ENCODE measurements at places on chromosomes 12 and 14.

- DNase-seq, result no peak
These were observed 12.7 kb downstream of the INF2 start for GRCh38 chr14:104702106-104702505.

DNA sequence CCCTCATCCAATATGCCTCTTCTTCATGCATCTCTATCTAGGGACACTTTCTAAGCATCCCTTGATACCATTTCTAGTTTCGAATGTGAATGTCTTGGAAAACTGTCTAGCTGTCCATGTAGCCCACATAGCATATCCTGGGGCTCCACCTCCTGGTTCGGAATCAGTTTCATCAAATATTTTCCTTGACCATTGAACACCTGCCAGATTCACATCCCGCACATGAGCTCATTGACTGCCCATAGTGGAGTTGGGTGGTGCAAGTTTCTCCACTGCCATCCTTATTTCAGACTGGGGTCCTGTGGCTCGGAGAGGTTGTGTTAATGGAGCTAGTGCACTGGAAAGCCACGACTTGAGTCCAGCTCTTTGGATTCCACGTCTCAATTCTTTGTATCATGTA, 58.6 kb upstream of the TMEM263 start:
- no peak for DNase-seq

DNA sequence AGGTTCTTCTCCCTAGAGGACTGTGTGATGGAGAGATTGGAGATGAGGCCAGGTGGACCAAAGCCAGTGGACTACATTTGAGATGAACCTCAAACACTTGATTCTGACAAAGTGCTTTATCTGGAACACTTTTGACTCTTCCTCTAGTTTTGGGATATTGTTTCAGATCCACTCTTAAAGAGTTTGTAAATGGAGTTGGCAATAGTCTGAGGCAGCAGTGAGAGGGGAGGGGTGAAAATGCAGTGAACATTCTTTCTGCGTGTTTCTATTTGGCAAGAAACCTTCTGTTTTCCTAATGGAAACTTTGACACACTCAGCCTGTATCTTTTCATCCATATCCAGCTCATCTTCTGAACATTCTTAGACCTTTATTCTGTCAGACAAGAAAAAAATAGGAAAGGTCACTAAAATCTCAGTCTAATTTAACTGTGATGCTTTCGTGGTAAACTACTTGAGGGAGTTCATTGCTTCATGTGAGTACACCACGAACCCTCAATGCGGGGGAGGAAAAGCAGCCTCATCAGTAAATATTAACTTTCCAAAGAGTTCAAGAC, 57.4 kb upstream of the KCNJ8 start:
- DNase-seq, result no peak

DNA sequence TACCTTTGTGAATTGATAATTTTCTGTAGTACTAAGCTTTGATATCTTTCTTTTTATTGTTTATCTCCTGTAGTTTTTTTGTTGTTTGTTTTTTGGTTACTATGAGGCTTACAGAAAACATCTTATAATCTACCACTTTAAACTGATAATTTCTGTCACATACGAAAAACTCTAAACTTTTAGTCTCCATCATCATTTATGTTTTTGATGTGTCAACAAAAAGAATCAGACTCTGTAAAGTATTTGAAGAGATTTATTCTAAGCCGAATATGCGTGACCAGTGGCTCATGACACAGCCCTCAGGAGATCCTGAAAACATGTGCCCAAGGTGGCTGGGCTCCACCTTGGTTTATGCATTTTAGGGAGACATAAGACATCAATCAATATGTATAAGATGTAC, 167.1 kb upstream of the ARHGAP5 start:
- DNase-seq, result no peak

DNA sequence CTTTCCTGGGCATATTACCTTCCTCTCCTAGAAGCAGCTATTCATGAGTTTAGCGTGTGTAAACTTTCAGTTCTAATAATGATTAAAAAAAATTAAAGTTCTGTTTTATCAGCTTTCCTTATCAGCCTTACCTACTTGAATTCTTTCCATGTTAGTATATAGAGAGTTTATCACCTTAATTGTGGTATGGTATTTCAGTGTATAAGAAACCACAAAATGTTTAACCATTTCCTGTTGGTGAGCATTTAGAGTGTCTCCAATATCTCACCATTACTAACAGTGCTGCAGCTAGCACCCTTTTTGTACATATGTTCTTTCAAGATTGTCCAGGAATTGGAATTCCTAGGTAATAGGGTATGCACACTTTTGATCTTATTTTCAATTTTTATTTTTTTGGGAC, 89.5 kb downstream of the FBXO33 start:
- DNase-seq, result peak; percentile 34

DNA sequence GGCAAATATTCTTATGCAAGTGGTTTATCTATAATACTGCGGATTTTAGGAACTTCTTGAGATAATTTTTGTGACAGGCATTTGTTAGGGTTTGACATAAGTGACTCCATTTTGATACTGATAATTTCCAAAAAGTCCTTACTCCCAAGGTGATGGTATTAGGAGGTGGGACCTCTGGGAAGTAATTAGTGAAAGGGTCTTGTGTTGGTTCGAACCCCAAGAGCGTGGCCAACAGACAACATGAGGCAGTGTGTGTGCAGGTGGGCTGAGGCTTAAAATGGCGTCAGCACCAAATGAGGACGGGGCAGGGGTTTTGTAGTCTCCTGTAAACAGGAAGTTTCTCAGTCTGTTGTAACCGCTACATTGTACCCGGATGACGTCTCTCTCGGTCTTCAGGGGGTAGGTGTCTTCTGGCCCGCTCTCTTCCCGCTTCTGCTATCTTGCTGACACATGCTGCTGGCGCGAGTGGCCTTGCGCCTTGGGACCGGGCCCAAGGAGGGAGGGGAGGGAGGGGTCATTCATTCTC, 1.7 kb upstream of the C12orf43 start:
- no peak for DNase-seq

DNA sequence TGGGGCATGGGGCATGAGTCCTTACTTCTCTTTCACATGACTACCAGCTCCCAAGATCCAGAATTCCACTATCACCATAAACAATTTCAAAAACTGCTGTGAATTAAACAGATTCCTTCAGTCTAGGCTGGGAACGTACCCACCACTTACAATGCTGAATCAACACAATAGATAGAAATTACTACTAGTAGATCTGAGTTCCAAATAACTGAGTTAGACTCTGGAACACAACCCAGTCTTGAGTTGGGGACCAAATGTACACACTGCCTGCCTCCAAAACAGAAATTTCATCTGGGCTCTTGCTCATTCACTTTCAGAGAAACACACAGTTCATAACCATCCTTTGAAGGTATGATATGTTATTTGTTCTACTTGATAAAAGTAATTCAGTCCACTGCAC, 8.9 kb downstream of the CORO1C start:
- no peak for DNase-seq

DNA sequence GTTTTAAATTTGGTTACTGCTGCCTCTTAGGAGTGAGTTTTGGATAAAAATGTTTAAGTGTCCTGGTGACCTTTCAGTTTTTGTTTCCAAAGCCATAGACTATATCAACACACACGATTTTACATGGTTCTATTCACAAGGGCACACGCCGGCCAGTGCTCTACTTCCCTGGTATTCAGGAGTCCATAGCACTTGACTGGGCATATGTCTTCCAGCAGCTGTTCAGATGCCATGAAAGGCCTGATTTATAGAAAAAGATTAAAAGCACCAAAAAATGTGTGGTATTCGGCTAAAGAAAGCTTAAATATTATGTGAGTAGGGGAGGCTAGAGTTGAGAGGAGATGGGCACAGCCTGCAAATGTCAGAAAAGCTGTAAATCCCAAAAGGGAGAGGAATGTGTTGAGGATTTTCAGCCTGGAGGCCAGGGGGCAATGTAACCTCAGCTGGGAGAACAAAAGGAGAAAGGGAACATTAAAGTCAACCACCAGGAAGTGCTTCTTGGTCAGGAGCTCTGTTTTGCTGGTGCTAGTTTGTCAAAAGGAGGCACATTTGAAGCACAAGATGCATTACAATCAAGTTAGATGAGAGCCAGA, 478.4 kb downstream of the RAD51B start:
- DNase-seq, result no peak

DNA sequence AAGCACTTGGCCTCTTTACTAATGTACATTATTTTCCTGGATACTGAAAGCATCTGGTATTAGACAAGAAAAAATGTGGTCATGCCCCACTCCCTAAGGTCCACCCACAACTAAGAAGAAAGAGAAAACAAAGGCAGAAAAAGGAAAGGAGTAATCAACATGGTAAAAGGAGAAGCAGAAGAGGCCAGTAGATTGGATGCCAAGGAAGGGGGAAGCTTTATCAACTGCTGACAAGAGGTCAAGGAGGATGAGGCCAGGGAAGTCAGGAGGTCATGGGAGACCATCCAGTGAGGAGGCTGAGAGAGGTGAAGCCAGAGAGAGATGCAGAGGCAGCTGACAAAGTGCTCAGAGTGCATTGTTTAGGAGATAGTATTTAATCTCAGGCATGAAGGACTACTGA, 383.5 kb downstream of the ZFP36L1 start:
- DNase-seq, result no peak

- no peak for DNase-seq
These were observed 52.5 kb upstream of the PPP2R5C start for GRCh38 chr14:101708853-101709532.

DNA sequence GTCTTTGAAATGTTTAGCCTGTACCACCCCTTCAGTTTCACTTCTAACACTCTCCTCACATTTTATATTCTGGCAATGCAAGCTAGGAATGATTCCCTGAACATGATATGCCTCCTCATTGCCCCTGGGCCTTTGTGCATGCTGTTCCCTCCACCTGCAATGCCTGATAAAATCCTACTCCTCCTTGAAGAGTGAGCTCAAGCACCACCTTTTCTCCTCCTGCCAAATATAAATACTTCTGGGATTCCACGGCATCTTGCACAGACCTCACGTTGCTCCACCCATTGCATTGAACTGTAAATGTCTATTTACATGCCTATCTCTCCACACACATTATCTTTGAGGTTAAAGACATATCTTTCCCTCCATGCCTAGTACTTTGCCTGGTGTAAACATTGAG, 21.1 kb downstream of the NKX2-1 start:
- DNase-seq, result no peak

DNA sequence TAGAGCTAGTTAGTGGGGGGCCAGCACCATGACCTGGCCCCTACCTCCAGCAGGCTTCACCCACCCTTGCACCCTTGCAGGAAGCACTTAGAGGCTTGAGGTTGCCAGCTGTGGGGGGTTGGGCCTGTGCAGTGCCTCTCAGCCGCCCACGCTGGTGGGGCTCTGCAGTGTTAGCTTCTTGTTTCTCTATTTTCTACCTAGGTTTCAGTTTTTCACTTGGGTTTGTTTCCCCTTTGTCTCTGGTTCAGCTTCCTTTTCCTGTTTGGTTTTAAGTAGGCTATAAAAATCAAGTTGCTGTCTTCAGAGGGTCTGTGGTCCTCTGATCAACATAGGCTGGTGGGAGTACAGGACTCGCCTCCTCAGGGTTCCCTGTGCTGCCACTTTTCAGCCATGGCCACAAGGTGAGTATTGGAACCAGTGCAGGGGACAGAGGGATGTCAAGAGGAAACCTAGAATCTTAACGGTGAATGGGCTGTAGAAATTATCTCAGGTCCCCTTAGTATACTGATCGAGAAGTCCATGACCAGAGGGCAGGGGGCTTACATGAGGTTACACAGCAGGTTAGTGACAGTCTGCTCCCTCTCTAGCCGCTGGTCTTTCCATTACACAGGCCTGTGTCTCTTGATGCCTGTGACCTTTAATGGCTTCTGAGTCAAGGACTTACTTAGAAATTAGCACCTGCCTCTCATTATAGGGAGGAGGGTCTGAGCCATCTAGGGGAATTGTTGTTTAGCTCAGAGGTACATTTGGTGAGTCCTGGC, at the start of gene EVL:
Gene EVL, plus strand, starts transcription at position 312 of the 761 bp plus-strand sequence. Its CDS starts 79 bp downstream, at position 391.
- peak; percentile 91 for DNase-seq

GRCh38 chr14:22997676-22998323, 12.1 kb downstream of the C14orf93 start:
- no peak for DNase-seq

DNA sequence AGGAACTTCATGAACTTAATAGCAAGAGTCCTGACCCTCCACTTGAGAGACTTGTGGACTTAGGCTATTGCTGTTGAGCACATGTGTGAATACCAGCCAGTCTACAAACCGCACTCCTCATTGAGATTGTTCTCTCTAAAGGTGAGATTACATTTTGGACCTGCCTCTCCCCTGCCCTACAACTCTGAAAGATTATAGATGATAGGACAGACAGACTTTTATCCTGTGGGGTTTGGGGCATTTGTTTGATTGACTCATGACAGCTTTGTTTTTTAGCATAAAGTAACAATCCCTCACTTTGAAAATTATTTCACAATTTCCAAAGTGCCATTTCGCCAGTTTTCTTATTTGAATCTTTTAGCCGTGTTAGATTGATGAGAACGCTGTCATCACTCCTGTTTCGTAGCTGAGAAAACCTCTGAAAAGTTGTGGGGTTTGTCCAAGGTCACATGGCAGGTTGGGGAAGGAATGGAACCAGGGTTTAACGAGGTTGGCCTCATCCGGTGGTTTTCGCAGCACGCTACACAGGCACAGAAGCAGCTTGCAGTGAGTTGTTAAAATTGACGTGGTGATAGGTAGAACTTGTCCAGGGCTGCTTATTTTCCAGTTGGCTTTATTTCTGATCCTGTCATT, 836 bp downstream of the EVL start:
- peak; percentile 93 for DNase-seq

DNA sequence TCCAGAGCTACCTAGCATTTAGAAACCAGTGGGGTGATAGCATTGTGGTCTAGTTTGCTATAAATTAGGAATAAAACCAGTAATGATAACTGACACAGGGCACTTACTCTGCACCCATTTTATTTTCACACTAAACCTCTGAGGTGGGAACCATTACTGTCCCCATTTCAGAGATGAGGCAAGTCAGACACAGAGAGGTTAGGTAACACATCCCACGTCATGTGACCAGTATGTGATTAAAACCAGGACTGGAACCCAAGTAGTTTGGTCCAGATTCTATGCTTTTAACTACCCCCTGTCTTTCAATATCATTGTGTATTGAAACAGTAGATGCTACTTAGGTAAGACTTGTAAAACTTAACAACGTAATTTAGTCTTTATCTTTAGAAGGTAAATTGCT, 110.2 kb downstream of the PLXNC1 start:
- DNase-seq, result peak; percentile 63

DNA sequence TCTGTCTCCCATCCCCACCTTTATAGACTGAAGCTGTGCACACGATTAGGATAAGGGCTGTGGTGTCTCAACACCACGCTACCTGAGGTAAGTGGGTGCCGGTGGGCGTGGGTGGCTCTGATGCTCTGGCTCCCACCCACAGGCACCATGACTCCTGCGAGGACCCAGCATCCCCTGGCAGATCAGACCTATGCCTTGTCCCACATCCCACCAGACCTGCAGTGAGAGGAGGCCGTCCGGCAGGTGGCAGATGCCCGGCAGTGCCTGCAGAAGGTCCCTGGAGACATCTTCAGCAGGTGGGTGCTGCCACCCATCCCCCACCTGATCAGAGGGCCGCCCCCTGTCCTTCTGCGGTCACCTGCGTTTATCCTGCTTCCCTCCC, 104.4 kb upstream of the PRB2 start:
- no peak for DNase-seq

- peak; percentile 26 for DNase-seq
These were observed 1159.2 kb upstream of the TMEM132C start for GRCh38 chr12:127107744-127108143.

- no peak for DNase-seq
These were observed 37.5 kb downstream of the ZFC3H1 start for GRCh38 chr12:71626098-71626497.

Measured in activated CD4-positive, alpha-beta T cell treated with anti-CD3 and anti-CD28 coated beads, Interleukin-10, Interleukin-2, amounts not matched to agents 100 ng/mL and 50 ng/mL, durations not matched to agents 16 hours and 8 hours (primary cell).